ENCODE measurements at places on chromosomes 1 and 21. TPM values are rescaled to one million over a fixed set of nuclear protein-coding genes. Genes with fewer than 3 reads are reported as not detected.

LGR6 gene
- total RNA-seq = not detected

VAMP4 gene
- 4.9 TPM for total RNA-seq

C4BPA gene
- total RNA-seq = 12.7 TPM

IPP gene
- 7.9 TPM for total RNA-seq

AMY1A gene
- not detected for total RNA-seq

GBP7 gene
- not detected for total RNA-seq

TIAM1 gene
- 5.2 TPM for total RNA-seq

ZMYND12 gene
- total RNA-seq = 0.36 TPM

CDK18 gene
- 18.5 TPM for total RNA-seq

PRKACB gene
- total RNA-seq = 3.2 TPM

ARMH1 gene
- total RNA-seq = not detected

S100A14 gene
- total RNA-seq = 624 TPM

KCNN3 gene
- not detected for total RNA-seq

LUZP1 gene
- 20.0 TPM for total RNA-seq

DNA sequence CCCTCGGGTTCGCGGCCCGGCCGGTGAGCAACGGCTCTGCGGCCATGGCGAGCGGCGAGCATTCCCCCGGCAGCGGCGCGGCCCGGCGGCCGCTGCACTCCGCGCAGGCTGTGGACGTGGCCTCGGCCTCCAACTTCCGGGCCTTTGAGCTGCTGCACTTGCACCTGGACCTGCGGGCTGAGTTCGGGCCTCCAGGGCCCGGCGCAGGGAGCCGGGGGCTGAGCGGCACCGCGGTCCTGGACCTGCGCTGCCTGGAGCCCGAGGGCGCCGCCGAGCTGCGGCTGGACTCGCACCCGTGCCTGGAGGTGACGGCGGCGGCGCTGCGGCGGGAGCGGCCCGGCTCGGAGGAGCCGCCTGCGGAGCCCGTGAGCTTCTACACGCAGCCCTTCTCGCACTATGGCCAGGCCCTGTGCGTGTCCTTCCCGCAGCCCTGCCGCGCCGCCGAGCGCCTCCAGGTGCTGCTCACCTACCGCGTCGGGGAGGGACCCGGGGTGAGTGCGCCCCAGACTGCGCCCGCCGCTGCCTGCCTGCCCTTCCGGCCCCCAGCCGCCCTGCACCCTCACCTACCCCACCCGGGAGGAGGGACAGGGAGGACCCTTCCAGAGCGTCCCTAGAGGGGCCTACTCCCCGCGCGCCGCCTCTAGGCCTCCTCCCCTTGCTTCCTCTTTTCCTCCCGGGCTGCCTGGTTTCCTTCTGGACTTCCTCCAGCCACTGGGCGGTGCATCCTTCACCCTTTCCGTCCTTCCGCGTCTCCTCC lies at the start of gene RNPEP:
TSS of gene RNPEP (plus strand) at position 26 of the 757 bp plus-strand sequence. CDS start at position 45, 19 bp downstream.
- DNase-seq = no peak

GRCh38 chr1:44029911-44030604 lies 1.2 kb downstream of the SLC6A9 start:
- DNase-seq = peak; percentile 87

GRCh38 chr1:191671236-191671635 lies 487.0 kb upstream of the RGS18 start:
- no peak for DNase-seq

DNA sequence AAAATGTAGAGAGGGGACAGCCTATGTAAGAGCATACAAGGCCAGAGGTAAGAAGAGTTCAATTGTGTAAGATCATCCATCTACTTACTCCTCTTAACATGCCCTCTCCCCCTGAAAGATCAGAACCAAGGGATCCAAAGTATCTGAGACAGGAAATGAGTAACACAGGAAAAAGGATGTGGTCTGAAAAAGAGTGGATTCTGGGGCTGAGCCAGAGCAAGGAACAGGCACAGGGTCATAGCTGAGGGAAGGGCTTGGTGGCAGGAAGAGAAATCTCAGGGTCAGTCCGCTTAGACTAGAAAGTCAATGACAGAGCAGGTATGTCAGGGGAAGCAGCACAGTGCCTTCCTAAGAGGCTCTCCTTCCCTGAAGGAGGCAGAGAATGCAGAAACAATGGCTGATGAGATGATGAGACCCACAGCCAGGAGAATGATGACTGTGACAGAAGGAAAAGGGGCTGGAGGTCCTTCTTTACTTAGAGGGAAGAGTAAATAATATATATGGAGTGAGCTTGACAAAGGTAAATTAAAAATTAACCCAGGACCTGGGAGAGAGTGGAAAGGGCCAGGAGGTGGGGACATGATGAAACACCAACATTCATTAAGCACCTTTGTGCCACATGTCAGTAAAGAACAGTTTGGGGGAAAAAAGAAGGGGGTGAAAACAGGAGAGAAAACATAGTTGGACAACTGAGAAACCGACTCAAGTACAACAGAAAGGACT lies 26.2 kb upstream of the A3GALT2 start:
- DNase-seq = no peak

DNA sequence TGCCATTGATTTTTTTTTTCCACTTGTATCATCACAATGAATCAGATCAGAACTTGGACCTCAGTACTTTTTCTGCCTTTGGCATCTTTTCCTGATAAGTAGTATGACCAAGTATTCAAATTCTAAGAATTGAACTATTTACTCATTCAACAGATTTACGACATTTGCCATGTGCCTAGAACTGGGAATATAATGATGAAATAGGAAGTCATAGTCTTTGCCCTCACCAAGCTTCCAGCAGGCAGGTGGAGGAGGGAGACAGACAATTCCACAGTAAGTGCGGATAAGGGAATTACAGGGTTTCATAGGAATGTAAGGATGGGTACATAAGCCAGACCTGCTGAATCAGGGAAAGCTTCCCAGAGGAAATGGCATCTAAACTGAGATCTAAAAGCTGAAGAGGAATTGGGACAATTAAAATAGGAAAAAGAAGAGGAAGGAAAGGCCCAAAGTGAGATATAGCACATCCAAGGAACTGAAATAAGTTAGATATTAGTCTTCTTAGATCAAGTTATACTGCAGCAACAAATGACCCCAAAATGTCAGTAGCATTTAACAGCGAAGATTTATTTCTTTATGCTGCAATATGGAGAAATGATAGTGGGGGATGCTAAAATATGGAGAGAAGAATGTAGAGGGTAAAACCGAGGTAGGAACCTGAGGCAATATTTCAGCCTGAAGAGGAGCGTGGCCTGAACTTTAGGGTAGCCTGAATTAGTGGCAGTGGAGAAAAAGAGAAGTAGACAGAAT lies 5.3 kb upstream of the DDX59 start:
- no peak for DNase-seq

DNA sequence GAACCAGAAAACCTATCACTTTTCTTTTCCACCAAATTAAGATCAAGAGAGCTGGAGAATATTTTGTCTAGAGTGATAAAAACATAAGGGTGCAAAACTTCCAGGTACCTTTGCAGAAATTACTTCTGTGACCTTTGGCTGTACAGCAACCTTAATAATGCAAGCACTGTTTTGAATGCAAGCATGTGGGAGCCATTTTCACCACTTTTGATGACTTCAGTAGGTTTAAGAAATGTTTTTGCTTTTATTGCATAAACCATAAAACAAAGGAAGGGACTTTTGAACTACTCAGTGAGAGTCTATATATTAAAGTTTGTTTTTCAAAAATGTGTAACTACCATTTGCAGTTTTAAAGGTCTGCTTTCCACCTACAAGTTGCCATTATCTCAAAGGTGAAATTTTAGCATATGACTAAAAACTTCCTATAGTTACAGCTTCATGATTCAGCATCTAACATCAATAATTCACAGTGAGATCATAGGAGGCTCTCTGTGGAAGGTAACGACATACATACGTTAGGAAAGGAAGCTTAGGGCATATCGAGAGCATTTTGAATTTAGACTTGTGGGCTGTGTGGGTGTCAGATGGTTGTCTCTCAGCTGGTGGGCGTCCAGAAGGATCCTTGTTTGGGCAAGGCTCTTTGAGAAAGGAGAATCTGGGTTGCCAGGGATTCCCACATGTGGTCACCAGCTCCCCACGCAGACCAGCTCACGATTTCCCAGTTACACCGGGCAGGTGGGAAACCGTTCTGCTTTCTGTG lies 1.1 kb upstream of the GADD45A start:
- DNase-seq = no peak

DNA sequence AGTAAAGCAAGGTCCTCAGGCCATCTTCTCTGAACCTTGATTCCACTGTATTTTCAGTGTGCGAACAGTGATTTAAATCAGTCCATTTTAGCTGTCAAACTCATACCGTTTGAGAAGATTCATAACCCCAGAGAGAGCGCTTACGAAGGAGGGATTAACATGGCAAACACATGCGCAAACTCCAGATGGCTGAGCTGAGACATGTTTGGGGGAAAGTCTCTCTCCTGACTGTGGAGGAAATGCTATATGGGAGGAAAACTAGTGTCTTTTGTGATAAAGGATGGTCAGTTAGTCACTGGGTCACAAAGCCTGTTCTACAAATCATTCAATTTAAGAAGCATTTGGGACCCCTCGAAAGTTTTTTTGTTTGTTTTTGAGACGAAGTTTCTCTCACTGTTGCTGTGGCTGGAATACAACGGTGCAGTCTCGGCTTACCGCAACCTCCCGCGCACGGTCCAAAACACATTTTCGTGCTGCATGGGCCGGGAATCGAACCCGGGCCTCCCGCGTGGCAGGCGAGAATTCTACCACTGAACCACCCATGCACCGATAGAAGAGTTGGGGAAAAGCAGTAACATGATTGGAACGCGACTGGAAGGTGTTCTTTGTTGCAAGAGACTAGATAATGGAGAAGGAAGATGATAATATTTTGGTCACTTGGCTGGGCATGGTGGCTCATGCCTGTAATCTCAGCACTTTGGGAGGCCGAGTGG lies 58.4 kb upstream of the CXADR start:
- DNase-seq = peak; percentile 62

- DNase-seq = no peak
Observed at GRCh38 chr1:245802941-245803665, 648.3 kb downstream of the KIF26B start.

DNA sequence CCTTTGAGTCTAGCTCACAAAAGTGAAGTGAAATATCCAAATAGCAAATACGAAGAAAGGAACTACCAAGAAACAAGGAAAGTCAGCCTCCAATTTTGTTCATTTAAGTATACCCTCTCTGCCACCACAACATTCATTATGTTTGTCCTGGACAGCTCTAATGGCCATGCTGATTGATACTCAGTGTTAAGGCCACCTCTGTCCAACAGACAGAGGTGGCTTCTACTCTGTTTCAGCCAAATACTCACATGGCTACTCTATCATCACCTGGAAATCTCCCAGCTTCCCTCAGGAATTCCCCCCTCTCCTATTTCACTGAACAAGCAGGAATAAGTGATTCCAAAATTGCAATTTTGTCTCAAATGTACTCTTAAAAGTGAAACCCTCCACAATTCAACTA lies 10.7 kb downstream of the APP start:
- DNase-seq = no peak

- DNase-seq = peak; percentile 63
Observed at GRCh38 chr21:41640748-41641509, 125.9 kb downstream of the RIPK4 start.

GRCh38 chr1:96357141-96357765 lies 364.3 kb upstream of the PTBP2 start:
- DNase-seq = no peak

- no peak for DNase-seq
Observed at GRCh38 chr1:200405264-200405663, 4.6 kb downstream of the ZNF281 start.

DNA sequence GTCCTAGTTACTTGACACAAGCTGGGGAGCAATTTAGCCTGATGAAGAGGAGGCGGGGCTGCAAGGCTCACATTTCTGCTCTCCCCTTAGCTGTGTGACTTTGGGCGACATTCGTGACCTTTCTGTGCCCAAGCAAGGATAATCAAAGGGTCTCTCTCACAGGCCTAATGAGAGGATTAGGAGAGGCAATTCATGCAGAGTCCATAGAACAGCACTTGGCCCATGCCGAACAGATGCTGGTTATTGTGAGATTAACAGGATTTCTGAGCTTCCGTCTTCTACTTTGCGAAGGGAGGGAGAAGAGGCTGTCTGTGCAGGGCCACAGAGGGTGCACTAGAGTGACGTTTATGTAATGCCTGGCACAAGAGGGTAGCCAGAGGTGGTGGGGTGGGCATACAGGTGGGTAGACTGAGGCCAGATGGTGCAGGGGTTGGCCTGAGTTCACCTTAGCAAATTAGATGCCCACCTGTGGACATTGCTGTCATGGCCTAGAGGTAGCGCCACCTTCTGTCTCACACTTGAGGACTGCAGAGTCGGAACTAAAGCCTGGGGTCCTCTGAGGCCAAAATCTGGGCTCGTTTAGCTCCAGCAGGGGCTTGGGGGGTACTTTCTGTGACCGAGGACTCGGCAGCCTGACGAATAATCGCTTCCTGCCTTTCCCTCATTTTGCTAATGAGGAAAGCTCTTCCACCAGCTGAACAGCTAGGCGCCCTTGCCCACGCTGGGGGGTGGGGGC lies 18.6 kb downstream of the ACTL8 start:
- no peak for DNase-seq

GRCh38 chr1:100543640-100544039 lies 5.7 kb downstream of the GPR88 start:
- peak; percentile 26 for DNase-seq

- no peak for DNase-seq
Observed at GRCh38 chr1:226886122-226886901, 15.9 kb downstream of the PSEN2 start.

- no peak for DNase-seq
Observed at GRCh38 chr21:33659568-33659949, 17.3 kb downstream of the ITSN1 start.

Measured in Caco-2 (cell line).